T47D (cell line): ENCODE measurements at places on chromosomes 11 and 22.

- no peak for DNase-seq
Measured at GRCh38 chr11:5229356-5229755, 2.5 kb upstream of the HBB start.

DNA sequence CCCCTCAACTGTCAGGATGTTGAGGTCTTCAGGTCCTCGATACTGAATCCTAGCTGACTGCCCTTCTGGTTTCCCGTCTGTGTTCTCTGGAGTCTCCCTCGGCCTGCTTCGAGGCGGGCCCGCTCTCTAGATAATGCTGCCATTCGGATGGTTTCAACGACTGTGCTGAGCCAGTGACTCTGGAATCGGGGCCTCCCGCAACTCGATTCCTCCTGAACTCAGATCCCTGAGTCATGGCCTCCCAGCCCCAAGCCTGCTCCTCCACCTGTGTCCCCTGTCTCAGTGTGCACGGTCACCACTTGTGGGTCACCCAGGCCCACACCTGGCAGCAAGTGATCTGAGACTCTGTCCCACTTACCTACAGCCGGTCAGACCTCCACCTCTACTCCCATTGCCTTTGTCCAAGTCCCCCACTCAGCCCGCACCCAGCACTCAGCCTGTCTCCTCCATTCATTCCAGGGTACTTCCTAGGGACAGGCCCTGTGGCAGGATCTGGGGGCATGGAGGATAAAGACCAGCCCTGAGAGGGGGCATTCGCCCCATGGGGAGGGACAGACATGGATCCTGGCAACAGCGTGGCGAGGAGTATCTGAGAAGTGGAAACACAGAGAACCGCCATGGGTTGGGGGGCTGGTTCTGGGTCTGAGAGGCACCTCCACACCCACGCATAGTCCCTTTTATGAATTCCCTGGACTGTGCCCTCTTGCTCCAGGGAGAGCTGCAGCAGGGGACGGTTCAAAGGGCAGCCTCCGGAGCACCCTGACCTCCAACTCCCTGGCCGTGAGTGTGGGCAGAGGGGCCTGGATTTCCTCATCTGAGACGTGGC, 14.3 kb downstream of the MPST start:
- no peak for DNase-seq

DNA sequence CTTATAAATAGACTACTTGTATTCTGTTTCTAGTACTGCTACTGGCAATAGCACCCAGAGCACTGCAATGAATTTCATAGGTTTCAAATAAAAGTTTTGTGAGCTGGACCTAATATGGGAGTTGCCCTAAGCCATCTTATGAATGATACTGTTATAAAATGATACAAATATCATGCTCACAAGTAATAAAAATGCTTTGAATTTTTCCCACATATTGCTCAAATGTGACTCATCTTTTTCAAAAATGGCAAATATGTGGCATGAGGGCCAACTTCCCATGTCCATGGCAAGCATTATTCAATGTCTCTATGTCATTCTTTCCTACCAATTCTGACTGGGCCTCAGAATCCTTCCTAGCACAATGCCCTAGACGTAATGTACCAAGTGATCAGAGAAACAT, 137.6 kb downstream of the TRPC6 start:
- DNase-seq = no peak

DNA sequence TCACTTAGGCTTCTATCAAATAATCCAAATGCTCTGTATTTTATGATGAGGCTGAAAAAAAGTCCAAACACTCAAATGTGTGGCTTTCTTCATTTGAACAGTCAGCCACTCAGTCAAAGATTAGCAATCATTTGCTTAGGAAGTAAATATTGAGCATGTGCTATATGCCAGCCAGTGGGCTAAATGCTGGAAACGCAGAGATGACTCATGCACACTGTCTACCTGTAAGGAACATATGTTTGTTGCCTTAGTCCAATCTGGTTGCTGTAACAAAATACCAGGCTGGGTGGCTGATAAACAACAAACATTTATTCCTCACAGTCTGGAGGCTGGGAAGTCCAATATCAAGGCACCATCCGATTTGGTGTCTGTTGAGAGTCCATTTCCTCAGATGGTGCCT, 617.3 kb downstream of the NTM start:
- no peak for DNase-seq

DNA sequence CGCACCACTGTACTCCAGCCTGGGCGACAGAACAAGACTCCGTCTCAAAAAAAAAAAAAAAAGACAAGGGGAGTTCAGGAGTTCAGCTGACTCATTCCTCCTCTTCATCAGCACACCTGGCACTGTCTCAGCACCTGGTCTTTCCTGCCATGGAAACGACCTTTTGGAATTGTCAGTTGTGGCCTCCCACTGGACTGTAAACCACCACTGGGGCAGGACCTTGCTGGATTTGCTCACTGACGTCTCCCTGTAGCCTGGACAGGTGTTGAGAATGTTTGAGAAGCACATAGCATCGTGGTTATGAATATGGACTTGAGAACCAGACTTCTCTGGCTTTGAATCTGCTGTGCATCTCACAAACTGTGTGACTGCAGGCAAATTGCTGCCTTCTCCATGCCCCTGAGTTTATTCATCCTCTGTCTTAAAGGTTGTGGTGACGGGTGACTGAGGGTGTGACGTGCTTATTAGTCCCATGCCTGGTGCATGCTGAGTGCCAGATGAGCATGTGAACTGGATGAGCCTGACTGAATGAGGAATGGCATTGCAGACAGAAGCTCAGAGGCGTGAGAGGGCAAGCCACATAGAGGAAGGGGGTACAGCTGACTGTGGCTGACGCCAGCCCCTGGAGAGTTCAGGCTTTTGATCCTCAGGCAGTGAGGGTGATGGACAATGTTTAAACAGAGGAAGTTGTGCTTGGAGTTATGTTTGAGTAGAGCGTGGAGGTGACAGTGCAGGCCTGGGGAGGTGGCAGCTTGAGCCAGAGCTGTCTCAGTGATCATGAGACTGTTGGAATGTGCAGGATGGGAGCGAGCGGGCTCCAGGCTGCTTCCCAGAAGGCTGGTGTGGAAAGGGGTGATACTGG, 12.7 kb downstream of the TOM1 start:
- DNase-seq = peak; percentile 48

- no peak for DNase-seq
Measured at GRCh38 chr11:121206810-121207209, 85.8 kb upstream of the SC5D start.

- DNase-seq = no peak
Measured at GRCh38 chr11:67299471-67300191, 3.7 kb upstream of the SSH3 start.

- no peak for DNase-seq
Measured at GRCh38 chr11:5604896-5605295, 8.5 kb downstream of the TRIM6 start.

GRCh38 chr22:30749272-30749671, 54.6 kb downstream of the OSBP2 start:
- no peak for DNase-seq

GRCh38 chr11:9570313-9571025, 3.0 kb upstream of the WEE1 start:
- DNase-seq = no peak

DNA sequence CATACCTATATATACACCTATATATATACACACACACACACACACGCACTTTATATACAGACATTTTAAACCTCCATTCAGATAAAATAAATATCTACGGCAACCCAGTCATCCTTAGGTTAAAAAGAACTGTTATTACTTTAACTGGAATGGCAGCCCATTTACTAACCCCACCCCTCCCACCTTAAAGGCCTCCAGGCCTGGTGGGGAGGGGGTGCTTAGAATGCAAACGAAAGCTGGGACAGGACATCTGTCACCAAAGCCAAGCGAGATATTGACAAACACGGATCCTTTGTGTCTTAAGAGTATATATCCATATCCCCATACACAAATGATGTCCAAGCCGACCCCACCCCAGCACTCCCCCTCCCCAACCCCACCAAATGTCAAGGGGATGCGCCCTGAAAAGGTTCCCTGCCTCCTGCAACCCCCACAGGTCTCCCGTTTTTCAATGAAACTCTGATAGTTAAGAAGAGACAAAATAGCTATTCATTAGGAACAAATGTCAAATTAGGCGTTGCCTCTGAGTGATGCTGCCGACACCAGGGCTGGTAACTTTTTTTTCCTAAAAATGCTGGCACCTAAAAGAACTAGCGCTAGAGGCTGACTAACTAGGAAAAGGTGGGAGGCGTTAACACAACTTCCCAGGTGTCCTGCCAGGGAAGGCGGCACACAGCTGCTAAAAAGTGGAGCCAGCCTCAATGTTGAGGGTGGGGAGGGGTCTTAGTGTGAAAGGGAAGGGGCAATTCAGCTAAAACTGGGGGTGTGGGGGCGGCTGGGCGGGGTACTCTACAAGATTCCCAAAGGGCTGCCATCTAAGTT, 5.6 kb downstream of the MN1 start:
- no peak for DNase-seq

DNA sequence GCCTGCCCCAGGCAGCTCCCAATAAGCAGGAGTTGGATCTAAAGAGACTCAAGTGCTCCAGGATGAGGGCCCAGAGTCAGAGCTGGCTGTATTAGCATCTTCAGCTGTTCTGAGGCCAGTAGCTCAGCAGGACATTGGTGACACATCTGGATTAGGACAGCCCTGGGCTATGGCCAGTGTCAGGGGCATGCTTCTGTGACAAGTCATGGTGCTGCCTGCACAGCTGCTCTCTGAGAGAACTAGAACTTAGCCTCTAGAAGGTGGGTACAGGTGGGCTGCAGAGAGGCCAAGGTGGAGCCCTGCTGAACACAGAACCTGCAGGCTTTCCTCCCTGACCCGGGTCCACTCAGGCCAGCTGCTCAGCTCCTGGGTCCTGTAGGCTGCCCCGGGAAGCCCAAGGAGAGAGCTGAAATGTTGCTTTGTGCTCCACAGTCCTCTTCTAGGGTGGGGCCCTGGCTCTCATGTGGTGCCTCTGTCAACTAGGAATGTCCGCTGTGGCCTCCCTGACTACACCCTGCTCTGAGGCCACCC, 426.9 kb downstream of the SOX6 start:
- no peak for DNase-seq

- no peak for DNase-seq
Measured at GRCh38 chr11:43376065-43376464, 17.3 kb downstream of the TTC17 start.

DNA sequence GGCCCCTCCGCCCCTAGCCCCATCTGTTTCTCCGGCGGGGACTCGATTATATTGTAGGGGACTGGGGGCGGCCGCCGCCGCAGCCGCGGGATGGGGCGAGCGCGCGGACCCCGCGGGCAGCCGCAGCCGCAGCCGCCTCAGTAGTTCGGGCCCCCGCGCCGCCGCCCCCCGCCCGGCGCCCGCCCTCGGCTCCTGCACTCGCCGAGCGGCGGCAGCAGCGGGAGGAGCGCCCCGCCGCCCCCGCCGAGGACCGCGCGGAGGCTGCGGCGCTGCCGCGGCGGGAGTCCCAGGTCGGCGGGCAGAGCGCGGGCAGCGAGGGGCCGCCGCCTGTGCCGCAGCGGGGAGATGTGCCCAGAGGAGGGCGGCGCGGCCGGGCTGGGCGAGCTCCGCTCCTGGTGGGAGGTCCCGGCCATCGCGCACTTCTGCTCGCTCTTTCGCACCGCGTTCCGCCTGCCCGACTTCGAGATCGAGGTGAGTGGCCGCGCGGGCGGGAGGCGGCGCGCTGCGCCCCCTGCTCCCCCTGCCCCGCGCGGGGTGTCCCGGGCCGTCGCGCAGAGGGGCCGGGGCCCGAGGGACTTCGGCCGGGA, at the start of gene CECR2:
Gene CECR2, plus strand, starts transcription at position 22 of the 587 bp plus-strand sequence. Its CDS starts 324 bp downstream, at position 346.
- DNase-seq = peak; percentile 38

GRCh38 chr22:27460591-27461347, 340.8 kb downstream of the MN1 start:
- DNase-seq = no peak

DNA sequence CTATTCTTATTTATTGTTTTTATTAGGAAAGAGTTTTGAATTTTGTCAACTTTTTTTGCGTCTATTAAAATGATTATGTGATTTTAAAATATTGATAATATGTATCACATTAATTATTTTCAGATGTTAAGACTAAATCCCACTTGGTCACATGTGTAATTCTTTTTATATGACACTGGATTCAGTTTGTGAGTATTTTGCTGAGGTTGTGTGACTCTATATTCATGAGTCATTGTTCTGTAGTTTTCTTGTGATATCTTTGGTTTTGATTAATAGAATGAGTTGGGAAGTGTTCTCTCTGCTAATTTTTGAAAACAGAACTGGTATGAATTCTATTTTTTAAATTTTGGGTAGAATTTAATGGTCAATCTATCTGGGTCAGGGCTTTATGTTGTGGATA, 317.9 kb downstream of the ETS1 start:
- no peak for DNase-seq

GRCh38 chr11:64755681-64756361, 4.0 kb downstream of the PYGM start:
- no peak for DNase-seq

GRCh38 chr11:7548659-7549274, 35.0 kb downstream of the PPFIBP2 start:
- DNase-seq = peak; percentile 65
